M059J (cell line): ENCODE measurements at places on chromosomes 11 and 22.

DNA sequence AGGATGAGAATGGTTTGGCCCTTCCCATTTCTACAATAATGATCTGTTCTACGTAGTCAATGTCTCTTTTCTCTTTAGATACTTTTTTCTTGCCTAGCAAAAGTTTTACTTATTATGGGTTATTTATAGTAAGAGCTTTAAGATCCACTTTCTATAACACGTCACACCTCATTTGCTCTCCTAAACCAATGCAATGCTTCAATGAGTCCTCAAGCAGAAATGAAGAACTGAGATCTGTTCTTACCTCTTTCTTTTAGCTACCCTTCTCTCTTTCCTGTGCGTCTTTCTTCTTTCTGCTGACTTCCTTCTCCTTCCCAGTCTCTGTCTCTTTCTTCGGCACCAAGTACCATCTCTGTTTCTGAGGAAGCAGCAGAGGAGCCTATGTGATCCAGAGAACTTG is 61.8 kb downstream of the SNX19 start:
- DNase-seq, result no peak

DNA sequence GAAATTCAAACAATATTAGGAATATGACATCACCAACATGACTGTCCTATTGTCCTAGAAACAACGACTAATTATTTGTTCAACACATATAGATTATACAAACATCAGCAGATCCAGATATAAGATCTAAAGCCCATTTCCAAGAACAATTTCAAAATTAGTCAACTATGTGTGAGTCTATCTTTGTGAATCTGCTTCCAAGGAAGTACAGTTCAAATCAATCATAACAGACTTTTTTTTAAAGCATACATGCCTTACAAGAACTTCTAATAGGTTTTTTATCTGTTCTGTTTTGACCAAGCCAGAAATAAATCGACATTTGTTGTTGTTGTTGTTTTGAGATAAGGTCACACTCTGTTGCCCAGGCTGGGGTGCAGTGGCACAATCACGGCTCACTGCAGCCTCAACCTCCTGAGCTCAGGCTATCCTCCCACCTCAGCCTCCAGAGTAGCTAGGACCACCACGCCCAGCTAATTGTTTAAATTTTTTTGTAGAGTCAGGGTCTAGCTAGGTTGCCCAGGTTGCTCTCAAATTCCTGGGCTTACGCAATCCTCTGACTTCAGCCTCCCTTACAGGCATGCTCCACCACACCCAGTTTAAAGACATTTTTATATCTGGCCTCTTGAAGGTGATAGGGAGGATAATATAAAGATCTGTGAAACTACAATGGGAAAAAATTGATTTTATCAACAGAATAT is 54.8 kb downstream of the DENND5A start:
- DNase-seq, result no peak

- peak; percentile 36 for DNase-seq
Measured at GRCh38 chr11:16960250-16960649, 54.0 kb downstream of the PLEKHA7 start.

GRCh38 chr22:50607659-50608020 is 7.0 kb downstream of the MAPK8IP2 start:
- DNase-seq, result no peak

GRCh38 chr11:69372589-69373250 is 78.8 kb downstream of the MYEOV start:
- no peak for DNase-seq

DNA sequence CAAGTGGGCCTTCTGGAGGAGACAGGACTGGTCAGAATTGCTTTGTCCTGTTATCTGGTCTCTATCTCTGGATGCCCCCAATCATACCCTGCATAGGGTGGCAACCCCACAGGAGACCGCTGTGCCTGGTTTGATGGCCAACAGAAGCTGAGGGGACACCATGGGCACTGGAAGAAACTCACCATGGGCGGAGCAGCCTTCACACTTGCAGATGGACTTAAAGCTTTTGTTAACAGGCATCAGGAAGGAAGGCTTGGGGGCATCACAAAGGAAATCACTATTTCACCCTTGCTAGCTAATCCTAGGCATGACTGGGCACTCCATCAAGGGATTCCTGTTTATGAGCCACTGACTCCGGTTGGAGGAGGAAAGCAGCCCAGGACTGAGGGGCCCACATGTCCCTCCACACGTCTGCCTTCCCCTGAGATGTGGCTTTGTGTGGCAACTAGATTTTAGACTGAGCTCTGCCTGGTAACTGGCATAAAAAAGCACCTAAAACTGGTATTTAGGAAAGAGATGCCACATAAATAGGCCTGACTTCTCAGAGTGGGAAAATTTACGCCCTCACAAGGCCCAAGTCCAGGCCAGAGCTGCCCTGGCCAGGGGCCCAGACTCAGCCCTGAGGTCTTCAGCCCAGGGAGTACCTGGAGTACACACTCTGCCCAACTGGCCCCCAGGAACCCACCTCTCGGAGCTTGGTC is 57.0 kb upstream of the LYVE1 start:
- no peak for DNase-seq

DNA sequence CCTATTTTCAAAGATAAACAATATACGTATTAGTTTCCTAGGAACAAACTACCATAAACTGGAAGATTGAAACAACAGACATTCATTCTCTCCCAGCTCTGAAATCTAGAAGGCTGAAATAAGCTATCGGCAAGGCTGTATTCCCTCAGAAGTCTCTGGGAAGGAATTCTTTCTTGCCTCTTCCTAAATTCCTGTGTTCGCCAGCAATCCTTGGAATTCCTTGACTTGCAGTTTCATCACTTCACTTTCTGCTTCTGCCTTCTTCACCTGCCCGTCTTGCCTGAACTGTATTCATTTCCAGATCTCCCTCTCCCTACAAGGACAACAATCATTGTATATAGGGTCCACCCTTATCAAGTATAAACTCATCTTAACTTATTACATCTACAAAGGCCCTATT is 17.7 kb upstream of the PRDM10 start:
- no peak for DNase-seq

DNA sequence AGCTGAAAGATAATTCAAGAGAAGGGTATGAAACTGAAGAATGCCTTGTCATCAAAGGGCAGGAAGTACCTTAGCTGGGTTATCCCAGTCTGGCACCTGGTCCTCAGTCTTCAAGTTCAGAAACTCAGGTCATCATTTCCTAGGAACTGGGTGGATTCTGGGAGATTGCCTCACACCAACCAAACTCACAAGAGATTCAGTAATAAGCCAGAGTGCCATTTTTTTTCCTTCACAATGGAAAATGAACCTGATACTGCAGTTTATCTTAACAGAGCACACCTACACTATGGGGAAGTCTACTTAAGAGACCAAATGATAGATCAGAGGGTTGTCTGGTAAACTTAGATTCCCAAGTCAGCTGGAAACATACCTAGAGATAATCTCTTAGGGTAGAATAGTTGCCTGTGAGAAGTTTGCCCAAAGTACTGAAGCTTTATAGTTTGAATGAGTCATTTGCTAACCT is 3.8 kb upstream of the BUD13 start:
- DNase-seq, result no peak

DNA sequence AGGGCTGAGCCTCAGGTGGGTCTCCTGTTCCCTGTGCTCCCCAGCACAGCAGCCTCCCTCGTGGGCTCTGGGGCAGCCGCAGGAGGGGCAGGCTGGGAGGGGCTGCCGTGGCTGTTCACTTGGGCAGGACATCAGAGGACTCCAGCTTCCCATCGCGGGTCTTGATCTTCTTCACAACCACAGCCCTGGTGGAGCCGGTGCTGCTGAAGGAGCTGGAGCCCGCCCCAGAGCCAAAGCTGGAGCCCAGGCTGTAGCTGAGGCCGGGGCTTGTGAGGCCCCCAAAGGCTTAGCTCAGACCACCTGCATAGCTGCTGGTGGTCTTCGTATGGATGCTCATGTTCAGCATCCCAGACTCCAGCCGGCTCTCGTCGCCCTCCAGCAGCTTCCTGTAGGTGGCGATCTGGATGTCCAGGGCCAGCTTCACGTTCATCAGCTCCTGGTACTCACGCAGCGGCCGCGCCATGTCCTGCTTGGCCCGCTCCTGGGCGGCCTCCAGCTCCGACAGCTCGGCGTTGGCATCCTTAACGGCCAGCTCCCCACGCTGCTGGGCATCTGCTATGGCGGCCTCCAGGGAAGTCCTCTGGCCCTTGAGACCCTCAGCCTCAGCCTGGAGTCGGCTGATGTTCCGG is 126.1 kb downstream of the NECTIN1 start:
- DNase-seq, result no peak

DNA sequence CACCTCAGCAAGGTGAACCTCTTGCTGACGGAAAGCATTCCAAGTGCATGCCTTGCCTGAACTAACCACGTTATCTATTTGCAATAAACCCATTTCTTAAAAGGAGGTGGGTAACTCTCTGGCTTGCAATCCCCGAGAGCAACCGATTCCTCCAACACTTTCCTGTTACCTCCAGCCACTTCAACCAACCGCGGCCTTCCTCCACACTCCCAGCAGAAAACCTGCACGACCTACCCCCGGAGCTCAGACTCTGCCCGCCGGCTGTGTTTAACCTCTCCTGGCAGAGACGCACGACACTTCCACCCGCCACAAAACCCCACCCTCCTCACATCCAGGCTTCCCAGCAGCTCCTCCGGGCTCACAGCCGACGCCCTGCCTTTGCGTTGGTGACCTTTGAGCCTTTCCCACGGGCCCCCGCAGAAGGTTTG is 708 bp downstream of the SCO2 start:
- DNase-seq, result no peak

- peak; percentile 72 for DNase-seq
Measured at GRCh38 chr11:123195188-123196059, at the start of gene CLMP. TSS of gene CLMP (minus strand) at chr11:123195248. CDS start at chr11:123194940, 308 bp downstream.

- DNase-seq, result no peak
Measured at GRCh38 chr11:5042091-5042490, 4.2 kb upstream of the OR52J3 start.

- no peak for DNase-seq
Measured at GRCh38 chr22:33224841-33225240, 166.7 kb upstream of the SYN3 start.

DNA sequence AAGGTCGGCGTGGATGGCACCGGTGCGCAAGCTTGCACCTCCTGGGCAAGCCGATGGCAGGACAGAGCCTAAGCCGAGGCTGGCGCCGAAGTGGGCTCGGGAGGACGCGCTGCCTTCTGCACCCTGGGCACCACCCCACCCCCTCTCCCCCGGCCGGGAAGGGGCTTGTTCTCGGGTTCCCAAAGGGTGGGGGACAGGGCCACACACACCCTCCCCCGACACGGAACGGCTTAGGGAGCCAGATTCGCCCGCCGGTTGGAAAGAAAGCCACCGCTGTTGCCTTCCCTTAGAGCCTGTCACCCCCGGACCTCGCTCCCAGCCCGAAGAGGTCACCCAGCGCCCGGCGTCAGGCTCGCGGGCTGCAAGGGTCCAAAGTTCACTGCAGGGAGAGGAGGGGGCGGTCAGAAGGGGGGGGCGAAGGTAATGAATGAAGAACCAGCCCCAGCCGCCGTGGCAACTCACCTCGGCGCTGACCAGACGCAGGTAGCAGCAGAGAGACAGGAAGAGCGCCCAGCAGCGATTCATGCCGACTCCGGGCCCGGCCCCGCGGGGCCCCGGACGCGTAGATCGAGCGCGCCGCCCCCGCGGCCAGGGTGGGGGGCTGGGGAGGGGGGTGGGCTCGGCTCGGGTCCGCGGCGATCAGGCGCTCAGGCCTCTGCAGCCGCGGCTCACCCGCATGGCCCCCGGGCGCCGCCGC is 1.2 kb downstream of the PDGFB start:
- DNase-seq, result peak; percentile 22

GRCh38 chr22:50289942-50290630 is 17.4 kb downstream of the PLXNB2 start:
- DNase-seq, result no peak

DNA sequence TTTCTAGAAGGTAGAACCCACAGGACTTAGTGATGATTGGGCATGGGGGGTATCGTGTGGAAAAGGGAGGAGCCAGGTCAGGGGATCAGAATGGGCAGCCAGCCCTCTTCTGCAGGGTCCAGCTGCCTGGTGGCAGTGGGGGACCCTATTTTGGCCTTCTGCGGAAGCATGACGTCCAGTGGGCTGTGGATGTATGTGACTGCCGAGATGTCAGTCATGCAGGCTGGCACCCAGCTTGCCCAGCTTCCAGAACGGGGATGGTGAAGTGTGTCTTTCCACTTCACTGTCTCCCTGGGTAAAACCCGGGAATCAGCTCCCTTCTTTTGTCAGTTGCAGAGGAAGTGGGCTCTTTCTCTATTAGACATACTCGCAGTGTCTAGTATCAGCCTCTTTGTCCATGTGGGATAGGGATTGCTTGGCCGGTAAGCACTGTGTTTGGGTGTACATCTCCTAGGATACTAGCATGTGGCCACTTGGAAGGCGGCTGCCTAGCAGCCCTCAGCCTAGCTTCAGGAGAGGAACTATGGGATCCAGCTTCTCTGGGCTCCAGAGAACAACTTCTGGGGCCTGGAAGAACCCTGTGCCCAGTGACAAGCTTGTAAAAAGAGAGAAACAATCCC is 51.4 kb downstream of the GRIK4 start:
- DNase-seq, result no peak

GRCh38 chr11:36409152-36409816 is 100.8 kb downstream of the TRAF6 start:
- peak; percentile 34 for DNase-seq

DNA sequence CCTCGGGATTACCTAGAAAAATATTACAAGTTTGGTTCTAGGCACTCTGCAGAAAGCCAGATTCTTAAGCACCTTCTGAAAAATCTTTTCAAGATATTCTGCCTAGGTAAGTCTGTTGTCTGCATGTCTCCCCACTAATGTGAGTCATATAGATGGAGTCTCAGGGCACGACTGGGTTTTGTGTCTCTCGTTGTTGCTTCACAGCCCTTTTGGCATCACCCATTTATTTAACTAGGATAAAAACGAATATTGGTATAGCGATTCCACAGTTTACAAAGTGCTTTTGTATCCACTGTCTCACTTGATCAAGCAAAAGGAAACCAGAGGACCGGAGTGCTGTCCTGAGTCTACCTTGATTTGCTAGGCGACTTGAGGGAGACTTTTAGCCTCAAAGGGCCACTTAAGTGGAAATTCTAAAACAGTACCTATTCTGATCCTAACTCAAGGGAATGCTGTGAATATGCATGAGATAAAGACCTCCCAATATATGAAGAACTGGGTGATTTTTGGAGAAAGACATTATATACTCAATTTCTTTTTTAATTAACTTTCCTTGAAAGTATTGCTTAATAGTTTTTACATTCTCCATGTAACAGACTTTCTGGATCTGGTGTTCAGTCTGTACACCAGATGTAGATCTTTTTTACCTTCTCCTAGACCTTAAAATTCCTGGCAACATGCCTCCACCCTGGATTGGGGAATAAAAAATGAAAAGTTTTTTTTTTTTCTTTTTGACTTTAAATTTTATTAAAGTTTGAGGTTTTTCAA is 590 bp downstream of the NNMT start:
- peak; percentile 61 for DNase-seq
